ENCODE measurements at places on chromosomes 2 and 18. TPM values are rescaled to one million over a fixed set of nuclear protein-coding genes. Genes with fewer than 3 reads are reported as not detected.

OSGEPL1 gene
- total RNA-seq, result 12.6 TPM

FAM98A gene
- total RNA-seq, result 72.0 TPM

MYO7B gene
- total RNA-seq, result 0.42 TPM

CAPN14 gene
- total RNA-seq, result 0.42 TPM

TTR gene
- not detected for total RNA-seq

IL36A gene
- not detected for total RNA-seq

IL36B gene
- not detected for total RNA-seq

EML6 gene
- 0.59 TPM for total RNA-seq

MBD2 gene
- 46.3 TPM for total RNA-seq

FBXO11 gene
- 36.6 TPM for total RNA-seq

OSR1 gene
- total RNA-seq, result 8.0 TPM

HOXD8 gene
- 0.92 TPM for total RNA-seq

CNNM4 gene
- 30.8 TPM for total RNA-seq

PJVK gene
- 1.1 TPM for total RNA-seq

CIDEA gene
- total RNA-seq, result 0.52 TPM

TTC31 gene
- 9.4 TPM for total RNA-seq

HOXD4 gene
- total RNA-seq, result 0.22 TPM

ARHGAP28 gene
- total RNA-seq, result 1.4 TPM

IFIH1 gene
- 5.9 TPM for total RNA-seq

Data from left ventricle myocardium superior (tissue), 1 donor.